CD4-positive, alpha-beta T cell treated with Interferon alpha-2 for 1 hour (primary cell): ENCODE measurements at places on chromosomes 12 and 14.

- no peak for DNase-seq
These were observed 411.6 kb downstream of the RAD51B start for GRCh38 chr14:68230950-68231717.

DNA sequence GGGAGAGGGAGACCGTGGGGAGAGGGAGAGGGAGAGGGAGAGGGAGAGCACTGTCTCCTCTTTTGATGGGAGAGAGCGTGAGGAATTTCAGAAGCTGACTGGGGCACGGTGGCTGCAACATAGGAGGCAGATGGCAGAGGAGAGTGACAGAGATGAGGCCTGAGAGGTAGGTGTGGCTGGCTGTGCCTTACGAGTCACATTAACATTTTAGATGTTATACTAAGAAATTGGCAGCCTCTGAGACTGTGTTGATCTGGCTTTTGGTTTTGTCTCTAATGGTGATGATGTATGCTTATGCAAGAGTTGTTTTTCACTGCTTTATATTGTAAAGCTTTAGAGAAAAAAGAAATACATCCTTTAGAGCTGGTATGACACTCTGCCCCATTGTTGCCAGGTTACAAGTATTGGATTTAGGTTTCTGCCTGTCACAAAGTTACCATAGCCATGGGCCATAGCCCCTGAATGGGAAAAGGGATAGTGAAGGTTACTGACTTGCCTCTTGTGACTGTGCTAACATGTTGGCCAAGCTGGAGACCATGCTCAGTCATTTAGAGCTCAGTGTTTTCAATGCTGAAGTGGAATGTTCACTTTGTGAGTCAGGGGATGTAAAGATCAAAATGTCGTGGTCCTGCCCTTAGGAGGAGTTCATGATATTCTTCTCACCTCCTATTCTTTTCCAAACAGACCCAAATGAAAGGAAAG is 186.2 kb downstream of the SYNE2 start:
- no peak for DNase-seq

DNA sequence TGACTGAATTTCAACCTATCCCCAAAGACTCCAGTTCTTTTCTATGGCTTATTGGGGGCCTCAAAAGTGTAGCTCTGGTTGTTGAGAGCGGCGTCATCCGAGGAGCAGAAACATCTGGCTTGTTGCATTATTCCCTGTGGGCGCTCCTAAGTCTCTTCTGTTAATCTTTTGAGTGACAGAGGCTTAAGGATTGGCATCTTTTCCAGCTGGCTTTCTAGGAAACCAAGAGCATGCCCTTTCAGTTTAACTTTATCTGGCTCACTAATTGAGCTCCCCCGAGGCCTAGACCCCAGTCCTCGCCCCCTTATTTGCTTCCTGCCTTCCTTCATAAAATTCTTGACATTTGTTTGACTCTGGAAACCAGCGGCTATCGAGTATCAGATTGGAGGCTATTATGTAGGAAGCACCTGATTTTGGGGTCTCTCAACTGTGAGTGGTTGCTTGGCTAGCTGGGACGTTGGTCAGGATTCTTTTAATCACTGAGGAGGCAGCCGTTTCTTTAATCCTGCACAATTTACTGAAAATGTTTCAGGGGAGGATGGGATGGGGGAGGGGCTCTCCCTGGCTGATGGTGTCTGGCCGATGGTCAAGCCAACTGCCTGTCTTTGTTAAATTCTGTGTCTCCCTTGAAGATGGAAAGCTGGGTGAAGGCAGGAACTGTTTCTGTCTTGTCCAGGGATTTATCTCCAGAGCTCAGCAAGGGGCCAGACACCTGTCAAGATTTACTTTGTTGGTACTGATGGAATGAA is 3.1 kb downstream of the SMOC1 start:
- DNase-seq = no peak

DNA sequence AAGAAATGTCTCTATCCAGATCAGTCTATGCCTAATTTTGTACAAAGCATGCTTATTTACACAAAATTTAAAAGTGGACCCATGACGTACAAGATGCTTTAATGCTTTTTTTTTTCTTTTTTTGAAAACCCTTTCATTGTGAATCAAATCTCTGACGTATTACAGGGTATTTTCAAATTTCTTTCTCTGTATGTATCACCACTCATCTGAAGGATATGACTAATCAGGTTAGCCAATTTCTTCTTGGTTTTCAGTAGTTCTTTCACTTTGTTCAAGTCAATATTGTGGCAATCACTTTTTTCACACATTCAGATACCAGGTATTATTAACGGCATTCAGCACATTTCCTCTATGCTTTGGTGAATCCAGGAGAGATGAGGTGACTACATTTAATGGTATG is 685.3 kb downstream of the TRHDE start:
- DNase-seq = no peak

GRCh38 chr12:74889073-74889472 is 320.6 kb downstream of the KCNC2 start:
- DNase-seq = no peak

GRCh38 chr12:127393465-127393864 is 873.5 kb upstream of the TMEM132C start:
- no peak for DNase-seq
